ENCODE measurements at places on chromosomes 12 and 14.

DNA sequence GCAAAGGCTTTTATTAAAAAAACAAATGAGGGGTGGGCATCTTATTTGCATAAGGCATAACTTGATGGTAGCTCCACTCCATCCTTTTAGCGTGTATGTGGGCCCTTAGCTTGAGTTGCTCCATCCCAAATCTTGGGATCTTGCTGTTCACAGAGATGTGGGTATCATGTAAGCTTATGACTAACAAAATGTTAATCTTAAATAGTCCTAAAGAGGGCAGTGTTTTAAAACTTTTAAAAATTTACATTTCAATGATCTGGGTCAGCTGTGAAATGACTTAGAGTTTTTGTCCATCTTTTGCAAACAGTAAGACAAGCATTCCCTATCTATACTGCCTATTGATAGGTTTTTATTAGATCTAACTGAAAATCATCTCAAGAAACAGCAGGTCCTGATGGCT, 86.0 kb downstream of the SLCO1A2 start:
- DNase-seq, result no peak

GRCh38 chr12:108697905-108698304, 33.4 kb downstream of the CORO1C start:
- DNase-seq, result no peak

- DNase-seq, result no peak
Observed at GRCh38 chr14:38129705-38130104, 78.0 kb upstream of the SSTR1 start.

DNA sequence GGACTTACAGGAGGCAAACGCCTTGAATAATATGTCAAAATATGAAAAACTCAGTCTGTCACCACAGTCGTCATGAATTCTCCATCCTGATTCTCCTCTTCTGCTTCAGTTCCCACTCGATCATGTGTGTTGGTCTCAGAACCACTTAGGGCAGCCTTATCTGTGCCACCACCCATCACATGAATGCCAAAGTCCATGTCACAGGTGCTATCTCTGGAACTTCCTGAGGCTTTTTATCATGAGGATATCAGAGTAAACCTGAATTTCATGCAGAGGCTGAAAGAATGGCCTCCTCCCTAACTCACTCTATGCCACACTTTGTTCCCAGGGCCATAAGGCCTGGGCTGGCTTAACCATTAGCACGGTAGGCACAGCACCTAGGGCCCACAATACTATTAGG, 28.8 kb upstream of the MAP3K9 start:
- no peak for DNase-seq

GRCh38 chr12:83018088-83018487, 331.4 kb downstream of the TMTC2 start:
- DNase-seq, result peak; percentile 22

DNA sequence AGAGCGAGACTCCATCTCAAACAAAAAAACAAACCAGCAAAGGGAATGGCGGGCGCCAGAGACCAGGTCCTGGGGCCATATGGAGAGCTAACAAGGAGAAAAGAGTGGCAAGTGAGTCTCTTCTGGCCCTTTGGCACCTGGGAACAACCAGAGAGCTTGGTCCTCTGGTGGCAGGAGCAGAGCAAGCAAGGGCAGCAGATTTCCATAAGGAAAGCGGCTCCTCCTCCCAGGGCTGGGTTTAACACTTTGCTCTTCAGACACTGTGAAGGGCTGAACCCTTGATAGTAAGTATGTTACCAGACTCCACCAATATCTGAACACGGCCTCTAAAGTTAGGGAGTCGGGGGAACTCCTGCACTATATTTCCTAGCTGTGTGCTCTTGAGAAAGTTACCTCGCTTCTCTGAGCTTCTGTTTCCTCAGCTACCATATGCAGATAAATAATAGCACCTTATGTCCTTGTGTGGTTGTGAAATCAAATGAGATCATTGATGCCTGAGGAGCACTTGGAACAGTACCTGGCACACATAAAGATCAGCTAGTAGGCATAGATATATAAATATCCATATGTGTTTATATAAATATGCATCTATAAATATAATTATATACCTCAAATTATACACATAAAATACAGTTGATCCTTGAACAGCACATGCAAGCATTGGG, 33.4 kb upstream of the PLEKHG6 start:
- DNase-seq, result no peak

DNA sequence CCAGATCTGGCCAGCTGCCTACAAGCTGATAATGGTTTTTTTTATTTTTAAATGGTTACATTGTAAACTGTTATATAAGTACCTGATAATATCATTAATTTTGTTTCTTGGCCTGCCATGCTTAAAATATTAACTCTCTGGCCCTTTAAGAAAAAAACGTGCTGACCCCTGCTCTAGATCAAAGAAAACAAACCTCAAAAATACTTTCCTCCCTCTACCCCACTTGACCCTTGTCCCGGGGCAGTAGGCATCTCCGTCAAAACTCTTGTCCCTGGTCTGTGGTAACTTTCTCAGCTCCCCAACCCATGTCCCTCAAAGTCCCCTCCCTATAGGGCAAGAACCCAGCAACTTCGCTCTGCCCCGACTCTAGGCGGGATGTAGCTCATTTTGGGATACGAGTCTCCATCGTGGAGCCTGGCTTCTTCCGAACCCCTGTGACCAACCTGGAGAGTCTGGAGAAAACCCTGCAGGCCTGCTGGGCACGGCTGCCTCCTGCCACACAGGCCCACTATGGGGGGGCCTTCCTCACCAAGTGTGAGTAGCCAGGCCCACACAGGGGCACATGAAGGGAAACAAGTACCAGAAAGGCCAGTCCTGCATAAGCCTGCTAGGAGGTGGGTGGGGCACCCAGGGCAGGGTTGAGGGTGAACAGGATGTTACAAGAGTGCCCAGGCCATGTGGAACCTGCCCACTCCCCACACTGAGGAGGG, 3.5 kb downstream of the RDH5 start:
- no peak for DNase-seq

- no peak for DNase-seq
Observed at GRCh38 chr14:104432611-104433231, 146.8 kb upstream of the C14orf180 start.

DNA sequence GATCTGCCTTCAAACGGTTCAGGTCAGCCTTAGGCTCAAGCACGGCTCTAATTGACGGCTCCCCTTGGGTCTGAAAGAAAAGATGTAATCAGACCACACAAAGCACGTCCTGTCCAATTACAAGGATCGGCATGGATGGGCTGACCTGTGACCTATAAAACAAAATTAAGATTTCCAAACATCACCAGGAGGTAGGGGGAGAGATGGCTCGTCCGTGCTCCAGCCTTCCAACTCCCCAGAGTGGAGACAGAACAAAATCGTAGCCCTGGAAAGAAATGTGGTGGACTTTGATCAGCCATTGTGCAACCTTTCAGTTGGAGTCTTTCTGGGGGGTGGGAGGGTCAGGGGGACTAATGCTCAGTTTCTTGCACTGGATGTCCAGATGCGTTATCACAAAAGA, 226.6 kb upstream of the DIO3 start:
- peak; percentile 91 for DNase-seq

- no peak for DNase-seq
Observed at GRCh38 chr14:80212023-80212397, 706 bp upstream of the DIO2 start.

DNA sequence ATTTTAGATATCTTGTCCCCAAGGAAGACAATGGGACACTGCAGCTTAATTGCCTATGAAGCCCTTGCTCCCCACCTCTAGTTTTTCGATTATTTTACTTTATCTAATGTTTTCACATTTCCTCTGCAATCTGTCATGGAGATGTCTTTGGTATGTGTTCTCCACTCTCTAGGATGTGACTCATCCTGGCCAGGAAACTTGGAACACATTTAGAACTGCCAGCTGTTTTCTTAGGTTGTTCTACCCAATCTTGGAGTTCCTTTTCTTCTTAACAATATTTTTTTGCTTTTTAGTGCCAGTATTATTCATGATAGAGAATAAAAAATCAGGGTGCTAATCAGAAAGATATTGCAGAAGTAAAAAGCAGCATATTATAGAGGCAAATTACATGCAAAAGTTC, 101.7 kb upstream of the CLEC14A start:
- no peak for DNase-seq

DNA sequence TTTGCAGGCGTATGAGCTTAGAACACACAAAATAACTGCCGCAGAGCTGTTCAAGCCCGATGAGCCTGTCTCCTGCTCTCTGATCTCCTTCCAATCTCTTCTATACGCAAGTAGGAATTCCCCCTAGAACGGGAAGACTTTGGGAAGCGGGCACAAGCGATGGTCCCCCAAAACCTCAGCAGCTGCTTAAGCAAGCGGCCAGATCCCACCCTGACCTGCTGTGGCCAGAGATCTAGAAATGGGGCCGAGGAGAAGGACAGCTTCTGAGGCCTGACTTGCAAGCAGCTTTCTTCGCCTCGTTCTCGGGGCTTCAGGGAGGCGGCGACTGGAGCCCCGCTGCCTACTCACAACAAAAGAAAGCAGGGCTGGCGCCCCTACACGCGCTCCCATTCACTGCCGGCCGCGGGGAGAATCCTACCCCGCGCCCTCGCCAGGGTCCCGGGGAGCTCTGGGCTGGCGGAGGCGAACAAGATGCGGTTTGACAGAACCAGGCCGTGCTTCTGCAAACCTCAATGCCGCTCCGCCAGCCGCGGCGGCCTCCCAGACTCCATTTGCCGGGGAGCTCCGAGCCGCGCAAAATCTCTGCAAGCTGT, 922 bp downstream of the TBX5 start:
- peak; percentile 90 for DNase-seq

- DNase-seq, result no peak
Observed at GRCh38 chr12:107732365-107732764, 28.6 kb downstream of the PRDM4 start.

GRCh38 chr14:95522116-95522515, 5.7 kb upstream of the SYNE3 start:
- no peak for DNase-seq

DNA sequence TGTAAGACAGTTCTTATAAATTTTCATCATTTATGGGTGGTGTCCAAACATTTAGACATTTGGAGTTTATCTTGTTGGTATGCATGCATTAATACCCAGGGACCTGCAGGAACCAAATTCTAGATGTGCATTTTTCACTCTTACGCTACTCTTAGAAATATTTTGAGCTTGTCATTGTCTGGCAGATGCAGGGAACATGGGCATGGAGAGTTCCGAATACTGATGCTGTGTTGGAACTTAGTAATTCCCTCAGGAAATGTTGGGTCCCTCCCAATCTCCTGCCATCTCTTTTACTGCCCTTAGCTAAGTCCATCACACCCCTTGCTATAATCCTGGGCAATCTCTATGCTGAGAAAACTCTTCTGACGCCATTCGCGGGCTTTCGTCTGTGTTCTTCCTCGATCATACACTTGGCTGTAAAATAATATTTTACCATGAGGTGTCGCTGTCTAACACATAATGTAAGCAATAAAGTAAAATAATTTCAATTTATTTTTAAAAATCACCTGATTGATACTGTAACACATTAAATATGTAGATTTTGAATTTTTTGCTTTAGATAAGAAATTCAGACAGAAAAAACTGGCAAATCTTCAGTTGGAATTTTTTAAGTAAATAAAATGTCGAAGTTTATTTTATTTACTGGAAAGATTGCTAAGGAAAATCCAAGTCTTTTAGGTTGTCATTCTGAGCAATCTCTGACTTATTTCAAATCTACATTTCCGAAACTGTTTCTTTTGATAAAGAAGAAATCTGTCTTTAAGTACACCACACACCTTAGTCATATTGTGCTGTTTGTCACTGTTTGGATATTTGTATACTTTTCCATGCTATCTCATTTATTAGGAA, 304.1 kb upstream of the SSTR1 start:
- peak; percentile 48 for DNase-seq

- DNase-seq, result peak; percentile 57
Observed at GRCh38 chr14:102778338-102779083, 1.3 kb downstream of the TRAF3 start.

GRCh38 chr12:103181366-103182152, 224.1 kb downstream of the ASCL1 start:
- DNase-seq, result no peak

GRCh38 chr14:92841930-92842329, 47.8 kb downstream of the GOLGA5 start:
- no peak for DNase-seq

DNA sequence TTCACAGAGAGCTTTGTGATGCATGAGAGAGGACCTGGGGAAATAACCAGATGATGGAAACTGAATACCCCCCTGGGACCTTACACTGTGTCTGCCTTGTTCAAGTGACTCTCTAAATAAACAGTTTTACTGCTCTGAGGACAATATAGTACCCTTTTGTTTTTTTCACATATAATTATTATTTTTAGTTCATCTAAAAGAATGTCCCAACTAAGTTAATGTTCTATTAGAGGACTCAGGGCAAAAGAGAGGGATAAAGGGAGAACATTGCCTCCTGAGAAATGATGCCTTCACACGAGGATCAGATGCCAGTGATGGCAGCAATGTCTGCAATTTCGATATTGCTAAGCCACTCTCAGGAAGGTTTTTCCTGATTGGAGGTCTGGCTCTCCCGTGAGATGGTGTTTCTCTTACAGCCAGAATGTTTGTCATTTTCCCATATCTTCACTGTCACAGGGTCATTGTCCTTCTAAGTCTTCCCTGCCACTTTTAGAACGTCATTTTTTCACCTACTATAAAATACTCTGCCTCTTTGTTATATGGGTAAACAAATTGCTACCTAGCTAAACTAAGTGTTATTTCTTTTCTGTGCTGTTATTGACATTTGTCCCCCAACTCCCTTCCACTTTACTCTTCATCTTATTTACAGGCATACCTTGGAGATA, 201.6 kb downstream of the RAD51B start:
- DNase-seq, result peak; percentile 26

- DNase-seq, result no peak
Observed at GRCh38 chr12:26318661-26319068, 123.3 kb downstream of the SSPN start.

GRCh38 chr14:97581016-97581415, 783.8 kb downstream of the VRK1 start:
- peak; percentile 59 for DNase-seq

GRCh38 chr12:26576266-26576665, 256.7 kb downstream of the ITPR2 start:
- DNase-seq, result no peak

DNA sequence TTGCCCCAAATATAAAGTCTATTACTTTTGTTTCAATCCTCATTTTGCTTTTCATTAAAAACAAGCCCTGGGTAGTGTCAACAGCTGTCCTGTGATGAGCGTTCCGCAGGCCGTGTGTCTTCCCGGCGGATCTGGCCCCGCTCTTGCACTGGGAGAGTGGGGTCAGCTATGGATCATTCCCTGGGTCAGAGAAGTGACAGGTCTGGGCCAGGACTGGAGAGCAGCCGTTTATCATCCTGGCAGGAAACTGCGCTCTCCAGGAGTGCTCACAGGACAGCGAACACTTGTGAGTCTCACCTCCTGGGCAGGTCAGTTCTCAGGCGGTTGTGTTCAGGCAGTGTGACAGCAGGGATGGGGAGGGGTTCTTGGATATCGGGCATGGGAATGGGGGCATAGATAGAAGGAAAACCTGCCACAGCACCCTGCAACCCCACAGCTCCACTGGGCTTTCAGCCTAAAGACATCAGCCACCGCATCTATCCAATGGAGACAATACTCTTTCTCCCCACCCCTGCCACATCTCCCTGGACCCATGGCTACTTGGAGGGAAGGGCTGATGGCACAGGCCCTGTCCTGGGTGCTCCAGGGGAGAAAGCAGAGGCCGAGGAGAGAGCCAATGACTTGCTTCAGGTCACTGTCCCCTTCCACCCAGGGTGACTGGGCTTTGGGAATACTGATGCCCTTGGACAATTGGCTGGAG, 47.8 kb upstream of the CHGA start:
- DNase-seq, result no peak

All from retina (tissue), 1 donor.